H4 (cell line): ENCODE measurements at places on chromosomes 5 and 9. TPM values are rescaled to one million over a fixed set of nuclear protein-coding genes. Genes with fewer than 3 reads are reported as not detected.

DNA sequence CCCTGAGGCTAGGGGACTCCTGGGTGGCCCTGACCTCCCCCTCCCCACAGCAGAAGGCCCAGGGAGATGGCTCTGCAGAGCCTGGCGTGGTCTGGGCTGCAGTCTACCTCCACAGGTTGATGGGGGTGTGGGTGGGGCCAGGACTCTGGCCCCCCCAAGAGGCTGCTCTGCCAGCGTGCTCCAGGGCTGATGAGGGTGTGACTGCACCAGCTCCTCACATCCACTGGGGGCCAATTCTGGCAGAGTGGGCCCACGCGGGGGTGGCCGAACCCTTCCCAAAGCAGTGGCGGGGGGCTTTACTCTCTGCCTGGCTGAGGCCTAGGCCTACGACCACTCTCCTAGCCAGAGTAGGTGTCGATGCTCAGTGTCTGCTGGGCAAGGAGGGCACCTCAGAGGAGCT, 28.0 kb upstream of the UBAC1 start:
- DNase-seq, result no peak

DNA sequence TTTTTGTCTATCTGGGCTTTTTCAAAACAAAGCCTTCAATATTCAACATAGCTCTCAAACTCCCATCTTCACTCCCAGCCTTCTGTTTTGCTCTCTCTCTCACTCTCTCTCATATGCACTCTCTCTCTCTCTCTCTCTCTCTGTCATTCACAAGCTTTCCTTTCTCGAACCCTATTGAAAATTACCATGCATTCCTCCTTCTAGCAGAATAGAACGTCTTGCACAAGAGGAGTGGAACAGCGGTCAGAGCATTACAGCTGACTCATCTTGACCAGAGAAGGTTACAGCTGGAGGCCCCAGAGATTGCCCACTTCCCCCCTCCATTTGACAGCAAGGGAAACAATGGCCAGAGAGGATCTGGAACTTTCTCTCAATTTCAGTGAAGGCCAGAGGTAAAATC, 51.0 kb upstream of the LIFR start:
- DNase-seq, result peak; percentile 93

- DNase-seq, result no peak
Measured at GRCh38 chr5:119031011-119031886, 39.6 kb upstream of the DMXL1 start.

DNA sequence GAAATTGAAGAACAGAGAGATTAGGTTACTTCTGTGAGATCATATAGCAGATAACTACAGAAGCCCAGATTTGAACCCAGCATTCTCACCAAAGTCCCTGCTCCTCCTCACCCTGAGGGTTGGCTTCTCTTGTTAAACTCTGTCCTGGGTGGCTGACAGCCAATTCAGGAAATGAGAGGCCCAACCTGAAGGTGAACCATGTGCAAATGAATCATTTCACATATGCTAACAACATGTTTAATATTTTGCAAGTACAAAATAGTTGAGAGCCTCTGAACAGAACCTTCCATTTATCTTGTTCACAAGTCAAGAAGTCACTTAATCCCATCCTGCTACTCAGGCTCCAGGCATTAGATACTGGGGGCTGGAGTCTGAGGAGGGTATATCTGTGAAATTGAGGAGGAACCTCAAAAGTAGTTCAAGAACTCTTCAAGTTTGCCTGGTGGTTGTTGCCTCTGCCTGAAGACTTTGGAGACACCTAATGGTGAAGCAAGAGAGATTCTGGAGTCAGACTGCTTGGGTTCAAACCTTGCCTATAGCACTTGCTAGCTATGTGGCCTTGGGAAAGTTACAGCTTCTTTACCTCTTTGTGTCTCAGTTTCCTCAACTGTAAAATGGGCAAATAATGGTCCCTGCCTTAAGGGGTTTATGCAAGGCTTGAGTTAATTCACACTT, 564.0 kb downstream of the PSAT1 start:
- DNase-seq, result peak; percentile 14

DNA sequence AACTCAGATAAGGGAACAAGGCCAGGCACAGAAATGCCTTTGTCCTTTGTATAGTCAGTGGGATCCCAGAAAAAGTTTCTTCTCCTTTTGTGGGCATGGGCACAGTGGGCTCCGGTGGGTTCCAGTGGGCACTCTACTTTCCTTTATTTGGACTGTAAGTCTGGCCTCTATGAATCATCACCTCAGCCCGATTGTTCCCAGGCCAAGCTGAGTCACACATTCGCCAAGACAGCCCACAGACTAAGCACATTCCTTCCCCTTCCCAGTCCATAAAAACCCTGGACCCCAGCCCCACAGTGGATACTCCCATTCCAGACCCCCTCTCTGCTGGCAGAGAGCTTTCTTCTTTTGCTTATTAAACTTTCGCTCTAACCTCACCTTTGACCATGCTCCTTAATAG, 165.0 kb downstream of the FBXL17 start:
- DNase-seq, result peak; percentile 63

- no peak for DNase-seq
Measured at GRCh38 chr5:39800042-39800601, 375.3 kb upstream of the DAB2 start.

- DNase-seq, result no peak
Measured at GRCh38 chr5:55682071-55682470, 30.1 kb downstream of the SLC38A9 start.

DNA sequence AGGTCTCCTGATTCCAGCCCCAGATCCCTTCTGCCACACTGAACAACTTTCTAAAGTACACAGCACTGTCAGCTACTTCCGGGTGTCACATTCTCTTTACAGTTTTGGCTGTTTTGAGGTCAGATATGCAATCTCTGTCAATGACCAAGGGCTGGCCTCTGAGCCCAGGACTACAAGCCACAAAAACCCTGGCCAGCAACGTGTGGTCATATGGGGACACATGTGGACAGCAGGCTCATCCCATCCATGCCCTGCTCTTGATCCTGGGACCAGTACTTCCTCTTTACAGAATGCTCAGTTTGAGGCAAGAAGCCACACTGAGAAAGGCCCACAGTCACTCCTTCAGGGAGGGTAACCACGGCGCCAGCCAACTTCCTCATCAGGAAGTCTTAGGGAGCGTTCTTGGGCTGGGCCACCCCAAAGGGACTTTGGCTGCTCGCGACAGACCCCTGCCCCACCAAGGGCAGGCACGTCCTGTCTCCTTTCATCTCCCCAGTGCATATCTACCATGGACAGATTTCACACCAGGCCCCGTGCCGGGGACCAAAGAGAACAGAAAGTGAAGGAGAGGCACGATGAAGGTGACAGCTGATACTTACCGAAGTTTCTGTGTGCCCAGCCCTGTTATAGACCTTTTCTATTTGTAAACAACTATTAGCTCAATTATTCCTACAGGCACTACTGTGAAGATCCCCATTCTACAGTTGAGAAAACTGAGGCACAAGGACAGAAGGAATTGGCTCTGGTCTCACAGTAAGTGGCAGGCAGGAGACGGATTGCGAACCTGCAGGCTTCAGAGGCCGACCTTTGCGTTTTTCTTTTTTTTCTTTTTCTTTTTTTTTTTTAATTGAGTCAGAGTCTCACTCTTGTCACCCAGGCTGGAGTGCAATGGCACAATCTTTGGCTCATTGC, 37.3 kb downstream of the STK10 start:
- no peak for DNase-seq

DNA sequence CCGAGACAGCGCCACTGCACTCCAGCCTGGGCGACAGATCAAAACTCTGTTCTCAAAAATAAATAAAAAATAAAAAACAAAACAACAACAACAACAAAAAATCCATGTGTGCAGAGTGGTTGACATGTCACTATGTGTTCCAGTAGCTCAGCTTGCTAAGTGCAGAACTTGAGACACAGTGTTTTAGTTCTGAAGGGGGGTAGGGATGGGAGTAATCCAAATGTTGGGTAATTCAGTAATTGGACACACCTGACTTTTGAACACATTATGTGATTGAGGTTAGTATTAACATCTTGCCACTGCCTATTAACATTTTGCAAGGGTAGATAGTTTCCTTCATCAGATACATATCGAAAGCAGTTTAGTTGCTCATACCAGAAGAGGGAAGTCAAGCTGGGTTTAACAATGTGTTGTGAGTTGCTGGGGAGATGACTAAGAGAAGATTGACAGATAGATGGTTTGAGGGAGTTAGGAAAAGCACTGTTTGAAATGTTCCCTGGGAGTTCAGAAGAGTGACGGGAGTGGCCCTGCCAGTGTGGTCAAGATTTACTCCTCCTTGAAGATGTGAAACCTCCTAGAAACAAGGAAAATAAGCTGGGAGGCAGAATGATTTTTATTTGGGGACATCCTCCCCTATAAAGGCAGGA, 928 bp downstream of the HACD4 start:
- no peak for DNase-seq

- no peak for DNase-seq
Measured at GRCh38 chr9:134624137-134624591, 17.4 kb upstream of the COL5A1 start.

DNA sequence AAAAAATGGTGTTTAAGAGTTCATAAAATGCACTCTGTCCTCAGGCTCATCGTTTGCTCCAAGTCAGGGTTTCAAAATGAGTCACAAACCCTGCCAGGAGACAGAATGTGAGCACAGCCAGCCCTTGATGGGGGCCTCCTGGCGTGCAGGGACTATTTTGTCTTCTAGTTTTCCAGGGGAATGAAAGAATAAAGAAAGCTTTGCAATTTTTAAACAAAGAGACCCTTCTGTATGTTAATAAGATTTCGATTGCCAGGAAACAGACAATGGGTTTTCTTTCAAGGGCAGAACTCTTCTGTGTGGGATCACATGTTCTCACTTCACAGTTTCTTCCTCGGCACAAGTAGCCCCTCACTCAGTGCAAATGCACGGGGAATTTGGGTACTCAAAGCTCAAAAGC, 121.4 kb upstream of the C6 start:
- DNase-seq, result no peak

DNA sequence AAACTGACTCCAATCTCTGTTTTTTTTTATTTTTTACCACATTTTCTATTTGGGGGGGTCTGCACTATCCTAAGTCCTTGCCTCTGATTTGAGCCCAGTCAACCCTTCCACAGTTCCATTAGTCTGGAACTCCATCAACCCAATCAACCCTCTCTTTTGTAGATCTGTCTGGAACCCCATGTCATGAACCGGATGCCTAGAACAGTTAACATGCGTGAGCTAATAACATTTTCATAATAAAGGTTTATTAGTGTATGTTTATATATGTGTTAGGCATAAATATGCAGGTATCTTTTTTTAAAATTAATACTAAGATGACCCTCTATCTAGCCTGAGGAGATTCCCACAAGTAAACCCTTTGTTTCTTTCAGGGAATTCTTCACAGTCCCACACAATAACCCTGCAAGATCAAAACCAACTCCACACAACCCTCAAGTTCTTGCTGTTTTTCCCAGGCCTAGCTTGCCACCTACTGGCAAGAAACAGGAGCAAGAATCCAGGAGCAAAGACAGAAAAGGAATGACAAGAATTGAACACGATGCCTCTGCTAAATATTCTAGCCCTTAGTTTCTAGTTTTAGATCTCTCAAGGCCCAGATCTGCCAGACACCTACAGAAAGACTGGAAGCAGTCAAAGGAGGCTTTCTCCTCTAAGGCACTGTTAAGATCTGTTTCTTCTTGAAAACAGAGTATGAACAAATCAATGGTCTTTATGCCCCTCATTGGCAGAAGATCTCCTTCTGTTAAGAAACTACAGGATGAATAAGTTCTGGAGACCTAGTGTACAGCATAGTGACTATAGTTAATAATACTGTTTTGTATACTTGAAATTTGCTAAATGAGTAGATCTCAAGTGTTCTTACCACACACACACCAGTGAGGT, 100.4 kb downstream of the TRIM36 start:
- DNase-seq, result peak; percentile 75

GRCh38 chr9:71897577-71897976, 13.4 kb downstream of the ABHD17B start:
- no peak for DNase-seq

DNA sequence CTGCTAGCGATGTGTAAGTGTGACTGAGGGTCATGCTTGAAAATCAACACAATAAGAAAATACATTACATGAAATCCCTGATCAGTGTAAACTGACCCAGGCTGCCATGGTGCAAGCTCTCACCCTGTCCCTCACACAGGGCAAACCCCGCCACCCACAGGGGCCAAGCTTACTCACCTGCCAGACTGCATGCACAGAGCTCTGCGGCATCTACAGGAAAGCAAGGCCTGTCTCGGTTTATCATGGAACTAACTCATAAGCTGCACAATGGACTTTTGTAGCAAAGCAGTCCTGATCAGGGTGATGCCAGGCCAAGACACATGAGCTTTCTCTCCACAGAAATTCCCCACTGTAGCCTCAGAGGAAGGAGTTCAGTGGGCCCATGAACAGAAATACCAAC, 9.7 kb downstream of the IPPK start:
- no peak for DNase-seq

DNA sequence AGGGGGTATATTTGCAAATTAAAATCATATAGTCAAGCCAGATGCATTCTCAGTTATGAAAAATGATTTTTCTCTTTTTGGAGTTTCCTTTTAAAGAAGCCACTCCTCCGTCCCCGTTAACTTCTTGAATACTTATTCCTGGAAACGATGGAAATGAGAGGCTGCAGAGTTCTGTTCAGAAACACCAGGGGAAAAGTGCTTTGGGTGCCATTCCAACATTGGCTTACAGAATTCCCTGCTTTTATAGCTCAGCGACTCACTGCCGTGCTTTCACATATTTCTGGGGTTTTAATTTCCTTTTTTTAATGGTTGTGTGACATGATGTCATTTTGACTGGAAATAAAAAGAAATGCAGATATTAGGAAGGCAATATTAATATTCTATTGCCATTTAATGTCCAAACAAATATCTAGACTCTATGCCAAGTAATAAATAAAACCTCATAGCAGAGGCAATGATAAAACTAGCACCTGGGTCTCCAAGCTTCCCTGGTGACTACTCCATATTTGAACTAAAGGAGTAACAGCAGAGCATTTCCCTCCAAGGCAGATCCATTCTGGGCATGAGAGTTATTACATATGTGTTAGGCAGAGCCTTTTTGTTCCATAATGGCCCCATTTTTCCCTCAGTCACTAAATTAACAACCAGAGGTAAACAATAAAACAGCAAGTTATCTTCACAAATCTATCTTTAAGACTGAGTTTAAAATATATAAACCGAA, 363.4 kb downstream of the EBF1 start:
- no peak for DNase-seq

DNA sequence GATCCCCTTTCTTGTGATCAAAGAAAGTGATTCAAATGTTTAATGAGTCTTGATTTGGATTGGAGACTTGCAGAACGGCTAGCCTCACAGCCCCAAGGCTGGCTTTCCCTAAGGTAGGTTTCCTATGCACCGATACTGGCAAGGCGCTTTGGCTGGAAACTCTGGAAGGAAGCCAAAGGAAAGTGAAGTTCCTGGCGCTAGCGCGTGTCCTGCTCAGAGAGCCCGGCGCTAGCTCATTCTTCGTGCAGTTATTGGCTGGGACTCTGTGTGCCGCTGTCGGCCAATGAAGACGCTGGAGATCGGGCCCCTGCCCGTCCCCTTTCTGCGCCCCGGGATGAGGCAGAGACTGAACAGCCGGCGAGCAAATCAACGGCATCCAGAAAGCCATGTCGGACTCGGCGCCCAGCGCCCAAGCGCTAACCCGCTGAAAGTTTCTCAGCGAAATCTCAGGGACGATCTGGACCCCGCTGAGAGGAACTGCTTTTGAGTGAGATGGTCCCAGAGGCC, at the start of gene PCDHGC3:
TSS of gene PCDHGC3 (plus strand) at position 342 of the 507 bp plus-strand sequence. CDS start at position 493, 151 bp downstream.
- DNase-seq, result peak; percentile 93

KCNN2 gene
- 0.31 and 0.55 TPM in 2 replicates for total RNA-seq

HTR4 gene
- total RNA-seq, result not detected in 2 replicates

ADRA1B gene
- not detected in 2 replicates for total RNA-seq

CDH9 gene
- total RNA-seq, result not detected in 2 replicates

NUTM2G gene
- total RNA-seq, result not detected in 2 replicates

PCDHGA5 gene
- 0.49 and 0.50 TPM in 2 replicates for total RNA-seq

WNT8A gene
- total RNA-seq, result not detected in 2 replicates
